ENCODE measurements at places on chromosomes 3 and 15.

GRCh38 chr3:142022381-142022780, 127.0 kb downstream of the TFDP2 start:
- no peak for DNase-seq

DNA sequence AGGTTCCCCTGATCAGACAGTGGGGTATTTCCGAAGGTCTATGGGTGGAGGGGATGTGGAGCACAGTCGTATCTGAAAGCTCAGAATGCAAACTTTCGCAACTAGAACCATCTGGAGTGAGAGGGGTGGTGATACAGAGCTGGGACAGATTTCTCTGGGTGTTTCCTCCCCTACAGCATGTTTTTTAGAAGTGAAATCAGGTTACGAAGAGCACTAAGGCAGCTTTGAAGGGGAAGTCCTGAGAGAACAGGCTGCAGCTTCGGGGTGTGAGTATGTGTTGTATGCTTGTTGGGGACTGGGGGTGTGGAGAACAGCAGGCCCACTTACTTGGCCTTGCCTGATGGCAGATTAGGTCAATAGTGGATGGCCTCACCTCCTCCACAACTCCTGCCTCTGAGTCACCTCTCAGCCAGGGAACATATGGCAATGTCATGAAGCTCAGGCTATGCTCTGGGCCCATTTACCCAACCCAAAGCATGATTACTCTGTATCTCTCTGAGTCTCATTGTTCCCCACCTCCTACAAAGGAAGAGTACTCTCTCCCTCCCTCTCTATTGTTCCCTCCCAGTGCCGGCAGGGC, 107.2 kb upstream of the RASGRP1 start:
- no peak for DNase-seq

- no peak for DNase-seq
These were observed 73.9 kb downstream of the CPN2 start for GRCh38 chr3:194277104-194277785.

GRCh38 chr3:163821841-163822240, 1256.5 kb downstream of the SI start:
- DNase-seq = no peak

DNA sequence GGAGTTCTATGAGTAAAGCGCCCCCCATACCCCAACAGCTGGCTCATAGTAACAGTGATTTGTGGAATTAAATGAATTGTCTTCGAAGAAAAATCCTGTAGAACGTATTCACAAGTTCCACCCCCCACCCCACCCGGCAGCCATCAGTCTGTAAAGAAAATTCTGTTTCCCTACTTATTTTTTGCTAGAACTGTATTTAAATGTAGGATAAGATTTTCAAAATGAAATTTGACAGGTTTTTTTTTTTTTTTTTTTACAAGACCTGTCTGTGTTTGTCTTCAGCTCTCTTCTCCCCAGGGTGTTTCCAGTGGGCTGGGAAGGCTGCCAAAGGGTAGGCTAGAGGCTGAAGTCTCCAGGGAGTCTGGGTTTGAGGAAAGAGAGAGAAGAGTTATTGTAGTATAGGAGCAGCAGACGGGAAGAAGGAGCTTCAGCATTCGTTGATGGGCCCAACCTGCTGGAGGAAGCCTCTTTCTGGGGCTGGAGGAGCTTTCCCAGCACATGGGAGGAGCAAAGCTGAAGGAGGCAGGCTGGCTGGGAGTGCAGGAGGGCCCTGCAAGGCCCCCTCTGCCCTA, 130.6 kb upstream of the SEMA6D start:
- peak; percentile 37 for DNase-seq

DNA sequence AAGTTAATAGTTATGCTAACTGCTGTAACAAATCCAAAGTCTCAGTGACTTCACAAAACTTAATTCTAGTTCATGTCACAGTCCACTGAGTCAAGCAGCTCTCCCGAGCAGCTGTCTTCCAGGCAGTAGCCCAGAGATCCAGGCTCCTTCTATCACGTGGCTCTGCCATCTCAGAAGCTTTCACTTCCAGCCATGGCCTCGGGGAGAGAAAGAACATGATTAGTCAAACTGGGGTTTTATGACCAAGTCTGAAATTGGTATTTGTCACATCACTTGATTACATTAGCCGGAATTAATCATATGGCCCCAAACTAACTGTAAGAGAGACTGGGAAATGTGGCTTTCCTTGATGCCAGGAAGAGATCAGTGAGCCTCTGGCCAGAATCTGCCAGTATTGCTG, 70.2 kb upstream of the DGKG start:
- no peak for DNase-seq

DNA sequence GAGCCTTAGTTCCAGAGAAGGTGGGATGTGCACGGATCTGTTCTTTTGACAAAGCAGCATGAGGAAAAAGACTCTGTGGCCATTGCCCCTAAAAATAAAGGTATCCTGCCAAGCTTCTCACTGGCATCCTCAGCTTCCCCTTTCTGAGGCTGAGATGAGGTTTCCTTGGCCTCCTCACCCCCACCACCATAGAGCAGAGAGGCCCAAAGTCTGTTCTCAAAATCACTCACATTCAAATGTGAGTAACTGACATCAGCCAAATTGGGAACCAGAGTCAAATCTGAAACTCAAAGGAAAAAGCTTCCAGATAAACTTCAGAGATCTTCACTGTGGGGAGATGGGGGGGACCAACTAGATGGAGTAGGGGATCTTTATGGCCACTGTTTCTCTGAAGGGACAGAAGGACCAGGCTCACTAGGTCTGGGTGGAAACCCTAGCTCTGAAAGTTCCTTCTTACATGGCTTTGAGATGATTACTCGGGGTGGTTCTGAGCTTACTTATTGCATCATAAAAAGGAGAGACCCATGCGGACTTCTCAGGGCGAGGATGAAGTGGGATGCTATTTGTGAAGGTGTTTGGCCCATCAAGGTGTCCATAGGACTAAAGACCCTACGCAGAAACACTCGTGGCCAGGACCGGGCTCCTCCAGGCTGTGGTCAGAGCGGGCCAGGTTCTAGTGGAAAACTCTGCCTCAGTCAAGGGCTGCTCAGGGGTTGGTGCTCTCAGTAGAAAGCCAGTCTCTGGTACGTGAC, 61.5 kb upstream of the MEF2A start:
- no peak for DNase-seq

GRCh38 chr15:29765898-29766527, 56.3 kb downstream of the TJP1 start:
- DNase-seq = no peak

- no peak for DNase-seq
These were observed at the start of gene ZNF385D for GRCh38 chr3:21750831-21751391. Gene ZNF385D, minus strand, starts transcription at chr3:21751210. Its CDS starts 294 bp downstream, at chr3:21750916.

DNA sequence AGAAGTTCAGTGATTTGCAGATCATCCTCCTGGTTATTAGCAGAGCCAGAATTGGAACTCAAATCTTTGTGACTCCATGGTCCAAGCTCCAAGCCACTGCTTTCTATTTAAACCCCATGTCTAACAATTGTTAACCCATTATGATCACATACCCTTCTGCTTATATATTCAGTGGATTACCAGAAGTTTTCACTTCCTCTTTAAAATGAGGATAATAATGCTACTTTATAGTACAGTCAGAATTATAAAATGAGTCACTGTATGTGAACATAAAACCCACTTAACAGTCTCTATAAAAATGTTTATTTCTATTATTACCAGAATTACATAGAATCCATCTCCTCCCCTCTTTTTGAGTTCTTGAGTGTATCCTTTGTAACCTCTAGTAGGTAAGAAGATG, 550.7 kb upstream of the DPPA4 start:
- DNase-seq = no peak

DNA sequence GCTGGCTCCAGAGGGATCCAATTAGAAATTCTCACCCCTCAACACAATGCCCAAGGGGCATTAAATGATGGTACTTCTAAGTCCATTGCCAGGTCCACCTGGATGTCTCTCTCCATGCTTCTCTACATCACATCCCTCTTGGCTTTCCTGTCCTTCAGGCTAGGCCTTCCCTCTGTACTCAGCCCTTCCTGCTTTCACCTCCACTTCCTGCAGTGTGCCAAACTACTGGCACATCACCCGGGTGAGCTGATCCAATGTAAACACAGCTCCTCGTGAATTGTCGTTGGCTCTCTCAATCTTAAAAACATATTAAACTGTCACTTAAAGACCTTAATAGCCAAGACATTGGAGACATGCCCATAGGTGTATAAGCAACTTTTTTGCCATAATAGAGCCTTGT, 4.0 kb downstream of the LMCD1 start:
- DNase-seq = no peak

DNA sequence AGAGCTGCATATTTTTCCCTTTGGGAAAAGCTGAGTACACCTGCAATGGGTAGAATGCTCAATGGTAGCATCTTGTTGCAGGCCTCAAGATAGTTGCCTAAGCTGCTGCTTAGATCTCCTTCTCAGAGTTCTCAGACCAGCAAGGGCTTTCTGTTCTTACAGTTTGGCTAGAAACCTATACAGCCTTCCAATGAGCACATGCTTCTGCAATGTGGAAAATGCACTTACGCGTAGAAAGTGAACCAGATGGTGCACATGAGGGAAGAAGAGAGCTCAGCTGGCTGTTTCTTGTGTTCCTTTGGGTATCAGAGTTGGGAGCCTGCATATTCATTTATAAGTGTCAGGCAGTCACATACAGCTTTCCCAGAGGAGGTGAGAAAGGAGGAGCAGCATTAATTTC, 136.4 kb downstream of the B3GALNT1 start:
- no peak for DNase-seq

DNA sequence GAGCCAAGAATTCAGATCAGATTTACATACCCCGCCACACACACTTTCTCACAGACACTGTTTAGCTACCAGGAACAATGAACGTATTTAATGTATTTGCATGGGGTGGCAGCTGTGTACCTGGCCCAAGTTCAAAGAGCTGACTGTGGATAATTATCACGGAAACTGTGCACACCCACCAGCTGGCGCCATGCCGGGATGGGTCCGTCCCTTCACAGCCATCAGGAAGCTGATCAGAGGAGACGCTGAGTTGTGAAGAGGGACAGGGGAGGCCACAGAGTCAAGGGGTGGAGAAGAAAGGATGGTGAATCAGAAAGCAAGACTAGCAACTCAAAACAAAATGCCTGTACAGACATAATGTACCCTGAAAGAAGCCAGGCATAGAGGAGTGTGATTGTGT, 13.1 kb upstream of the PLA2G4D start:
- DNase-seq = peak; percentile 70

DNA sequence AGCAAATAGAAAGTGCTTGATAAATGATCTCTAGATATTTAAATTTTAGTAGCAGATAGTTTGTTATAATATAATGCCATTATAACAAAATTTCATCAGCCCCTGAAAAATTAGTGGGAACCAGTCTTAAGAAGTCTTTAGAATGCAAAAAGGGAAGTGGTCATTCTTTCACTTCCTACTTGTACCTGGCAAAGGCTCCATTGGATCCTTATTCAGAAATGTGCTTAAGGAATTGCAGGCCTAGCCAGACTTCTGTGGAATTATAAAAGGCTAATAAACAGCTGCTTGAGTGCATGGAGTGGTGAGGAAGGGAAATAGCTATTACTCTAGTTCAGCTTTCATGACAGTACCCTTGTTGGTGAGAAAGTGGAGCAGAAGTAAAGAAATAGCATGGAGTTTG, 24.2 kb downstream of the PPM1L start:
- DNase-seq = no peak

DNA sequence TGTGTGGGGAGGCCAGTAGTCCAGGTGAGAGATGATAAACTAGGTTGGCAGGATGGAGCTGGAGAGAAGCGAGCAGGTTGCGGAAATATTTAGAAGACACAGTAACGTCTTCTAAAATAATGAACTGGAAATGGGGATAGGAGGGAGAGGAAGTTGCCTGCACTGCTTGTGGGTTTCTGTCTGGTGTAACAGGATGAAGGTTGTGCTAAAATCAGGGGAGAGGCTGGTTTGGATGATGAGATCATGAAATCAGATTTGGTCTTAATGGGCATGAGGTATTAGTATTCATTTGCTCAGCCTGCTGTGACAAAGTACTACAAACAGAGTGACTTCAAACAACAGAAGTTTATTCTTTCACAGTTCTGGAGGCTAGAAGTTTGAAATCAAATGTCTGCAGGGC, 32.1 kb upstream of the TNFAIP8L3 start:
- DNase-seq = no peak

DNA sequence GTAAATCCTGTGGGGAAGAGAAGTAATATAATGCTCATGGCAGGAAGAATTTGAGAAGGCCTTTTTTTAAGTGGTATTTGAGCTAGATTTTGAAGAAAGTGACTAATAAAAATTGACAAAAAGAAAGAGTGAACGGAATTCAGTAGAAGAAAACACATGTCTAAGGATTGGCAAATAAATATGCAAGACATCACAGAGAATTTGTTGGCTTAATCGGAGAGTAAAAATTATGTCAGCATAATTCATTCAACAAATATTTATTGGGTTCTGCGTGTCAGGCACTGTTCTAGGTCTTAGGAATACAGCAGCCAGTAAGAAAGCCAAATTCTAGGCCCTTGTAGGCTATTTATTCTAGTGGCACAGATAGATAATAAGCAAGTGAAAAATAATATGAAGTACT, 33.6 kb upstream of the LEKR1 start:
- no peak for DNase-seq

- DNase-seq = no peak
These were observed at the start of gene PARP15 for GRCh38 chr3:122577409-122578031. Gene PARP15, plus strand, starts transcription at chr3:122577650. Its CDS starts 18 bp downstream, at chr3:122577668.

- no peak for DNase-seq
These were observed 42.6 kb downstream of the MGLL start for GRCh38 chr3:127779747-127780146.

GRCh38 chr15:69038508-69038907, 24.0 kb downstream of the NOX5 start:
- no peak for DNase-seq

GRCh38 chr15:33160581-33161165, 33.8 kb downstream of the FMN1 start:
- no peak for DNase-seq

DNA sequence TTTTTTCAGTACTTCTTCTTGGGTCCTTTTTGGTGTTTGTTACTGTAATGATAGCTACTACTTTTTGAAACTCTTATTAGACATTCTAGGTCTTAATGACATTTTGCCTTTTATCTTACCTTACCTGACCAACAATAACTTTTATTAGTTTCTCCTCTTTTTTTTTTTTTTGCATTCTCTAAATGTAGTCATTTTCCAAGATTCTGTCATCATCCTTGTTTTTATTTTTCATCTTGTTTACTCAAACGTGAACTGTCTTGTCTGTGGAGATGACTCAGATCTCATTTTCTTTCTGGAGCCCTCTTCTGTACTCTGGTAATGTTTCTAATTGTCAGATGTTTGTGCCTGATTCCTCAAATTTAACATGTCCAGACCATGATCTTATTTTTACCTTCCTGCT, 2.9 kb downstream of the ABHD5 start:
- DNase-seq = no peak

GRCh38 chr3:27392950-27393679, 23.9 kb upstream of the NEK10 start:
- DNase-seq = no peak

Measured in NCI-H774 (cell line).